ENCODE measurements at places on chromosomes 4 and X.
A peak's percentile ranks its signal among the peaks of the same experiment; 100 is the strongest.

GRCh38 chr4:75232546-75232945 lies 281.7 kb downstream of the RCHY1 start:
- DNase-seq, result no peak

- no peak for DNase-seq
These were observed 561 bp downstream of the IRAK1 start for GRCh38 chrX:154019061-154019621.

- peak; percentile 67 for DNase-seq
These were observed 19.5 kb downstream of the UTP14A start for GRCh38 chrX:129925305-129926092.

DNA sequence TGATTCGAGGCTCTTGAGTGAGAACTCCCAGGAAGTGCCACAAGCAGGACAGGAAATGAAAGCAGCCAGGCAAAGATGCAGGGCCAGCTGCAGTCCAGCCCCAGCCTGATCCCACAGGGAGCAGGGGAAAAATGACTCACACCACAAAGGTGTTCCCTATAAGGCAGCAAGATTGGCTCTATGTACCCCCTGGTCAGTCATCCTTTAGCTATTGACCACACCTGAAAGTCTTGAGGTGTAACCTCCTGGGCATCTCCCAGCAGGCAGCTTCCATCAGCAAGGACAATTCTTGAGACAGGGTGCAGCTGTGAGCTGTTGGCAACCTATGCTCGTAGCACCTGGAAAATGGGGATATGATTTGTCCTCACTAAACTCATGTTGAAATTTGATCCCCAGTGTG lies 27.9 kb upstream of the EXOC1L start:
- DNase-seq, result peak; percentile 11

DNA sequence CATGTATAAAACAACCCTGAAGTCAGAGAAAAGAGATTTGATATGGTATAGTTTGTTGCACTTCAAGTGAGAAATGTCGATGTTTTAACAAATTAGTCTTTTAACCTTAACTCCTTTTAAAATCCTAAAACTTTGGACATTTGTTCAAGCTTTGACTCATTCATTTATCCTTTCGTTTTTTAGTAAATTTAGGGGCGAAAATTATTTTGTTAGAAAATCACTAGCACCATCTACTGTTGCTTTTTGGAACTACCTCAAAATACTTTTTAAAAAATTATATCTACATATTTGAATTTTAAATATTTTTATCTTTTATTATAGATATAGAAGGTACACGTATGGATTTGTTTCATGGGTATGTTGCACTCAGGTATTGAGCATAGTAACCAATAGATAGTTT lies 165.1 kb upstream of the POF1B start:
- DNase-seq, result peak; percentile 1

DNA sequence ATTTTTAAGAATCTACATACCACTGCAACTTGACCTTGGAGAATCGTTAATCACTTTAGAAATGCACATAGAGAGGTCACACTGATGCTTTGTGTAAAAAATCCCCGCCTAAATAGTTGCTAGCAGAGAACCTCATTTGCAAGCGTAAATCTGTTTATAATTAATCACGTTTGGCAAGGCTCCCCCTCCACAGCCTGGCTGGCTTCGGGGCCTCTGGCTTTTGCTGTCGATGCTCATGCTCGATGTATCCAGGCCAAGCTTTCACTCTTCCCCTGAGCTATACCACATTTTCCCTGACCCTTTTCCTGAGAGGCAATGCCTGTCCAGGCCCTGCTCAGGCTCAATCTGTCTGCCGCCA lies 23.4 kb downstream of the CYTL1 start:
- DNase-seq, result peak; percentile 32

GRCh38 chrX:22634751-22635150 lies 362.0 kb downstream of the CBLL2 start:
- peak; percentile 44 for DNase-seq

GRCh38 chr4:13289391-13289790 lies 194.7 kb downstream of the RAB28 start:
- DNase-seq, result peak; percentile 68

DNA sequence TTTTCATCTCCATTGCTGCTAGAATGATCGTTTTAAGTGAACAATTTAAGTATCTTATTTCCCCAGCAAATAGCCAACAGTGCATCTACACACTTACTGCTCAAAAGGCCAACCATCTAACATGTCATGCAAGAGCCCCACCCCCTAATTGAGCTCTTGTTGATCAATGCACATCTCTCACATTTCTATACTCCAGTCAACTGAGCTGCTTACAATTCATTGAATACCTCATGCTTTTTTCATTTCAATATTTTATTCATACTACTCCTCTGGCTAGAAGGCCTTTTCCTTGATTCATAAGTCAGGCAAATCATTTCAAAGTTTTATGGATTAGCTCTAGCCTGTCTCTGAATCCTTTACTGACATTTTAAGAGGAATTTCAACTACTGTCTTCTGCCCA lies 79.0 kb upstream of the WDR17 start:
- DNase-seq, result no peak

DNA sequence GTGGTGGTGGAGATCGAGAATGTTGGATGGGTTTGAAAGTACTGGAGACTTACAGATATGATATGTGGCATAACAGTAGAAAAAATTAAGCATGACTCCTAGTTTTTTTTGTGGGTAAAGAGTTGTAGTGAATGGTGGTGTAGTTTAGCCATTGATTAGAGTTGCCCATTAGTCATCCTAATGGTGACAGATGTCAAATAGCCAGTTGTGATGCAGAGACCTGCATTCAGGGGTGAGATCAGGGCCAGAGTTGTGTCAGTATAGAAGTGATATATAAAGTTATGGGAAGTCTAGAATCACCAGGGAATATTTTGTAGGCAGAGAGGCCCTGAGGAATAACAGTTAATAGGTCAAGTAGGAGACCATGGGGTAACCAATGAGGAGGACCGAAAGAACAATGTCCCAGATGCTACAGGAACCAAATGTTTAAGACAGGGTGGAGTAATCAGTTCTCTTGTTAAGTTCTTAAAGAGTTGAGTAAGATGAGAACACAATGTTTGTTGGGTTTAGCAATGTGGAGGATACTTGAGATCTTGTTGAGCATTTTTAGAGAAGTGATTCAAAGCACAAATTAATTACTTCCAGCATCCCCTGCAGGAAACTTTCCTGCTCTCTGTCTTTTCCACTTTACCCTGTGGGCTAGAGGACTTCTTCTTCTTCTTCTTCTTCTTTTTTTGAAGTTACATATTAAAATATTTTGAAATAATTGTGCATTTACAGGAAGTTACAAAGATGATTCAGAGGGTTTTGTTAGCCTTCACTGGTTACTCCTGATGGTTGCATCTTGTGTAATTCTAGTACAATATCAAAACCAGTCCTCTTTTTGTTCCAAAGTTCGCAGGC lies 13.3 kb downstream of the SGMS2 start:
- DNase-seq, result peak; percentile 16

DNA sequence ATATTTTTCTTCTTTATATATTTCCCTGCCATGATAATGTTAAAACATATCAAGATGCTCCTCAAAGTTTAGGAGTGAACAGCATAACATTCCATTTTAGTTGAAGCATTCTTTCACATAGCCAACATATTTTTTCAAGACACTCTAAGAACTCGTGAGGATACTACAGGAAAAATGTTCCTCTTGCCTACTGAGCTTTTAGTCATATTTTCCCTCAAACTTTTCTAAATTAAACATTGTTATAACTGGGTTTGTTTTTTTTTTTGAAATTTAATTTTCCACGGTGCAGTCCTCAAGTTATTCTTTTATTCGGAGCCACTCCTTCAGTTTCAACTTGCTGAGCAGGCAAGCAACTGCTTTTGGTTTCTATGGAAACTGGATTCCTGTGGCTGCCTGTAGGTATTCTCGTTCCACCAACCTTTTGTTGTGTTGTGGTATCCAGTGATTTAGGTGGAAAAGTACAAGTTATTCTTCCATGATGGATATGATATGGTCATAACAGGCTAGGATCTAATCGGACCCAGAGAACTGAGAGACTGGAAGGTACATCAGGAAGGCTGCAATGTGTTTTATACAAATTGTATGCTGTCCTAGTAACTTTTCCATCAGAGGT lies 248.0 kb downstream of the TRIML1 start:
- DNase-seq, result peak; percentile 78

- no peak for DNase-seq
These were observed 128.4 kb downstream of the FHDC1 start for GRCh38 chr4:153064571-153064970.

- DNase-seq, result no peak
These were observed 6.7 kb downstream of the CCNA2 start for GRCh38 chr4:121817006-121817405.

GRCh38 chr4:55921093-55921492 lies 27.7 kb upstream of the CEP135 start:
- peak; percentile 15 for DNase-seq

- DNase-seq, result no peak
These were observed 12.8 kb downstream of the SLC6A14 start for GRCh38 chrX:116449156-116449555.

DNA sequence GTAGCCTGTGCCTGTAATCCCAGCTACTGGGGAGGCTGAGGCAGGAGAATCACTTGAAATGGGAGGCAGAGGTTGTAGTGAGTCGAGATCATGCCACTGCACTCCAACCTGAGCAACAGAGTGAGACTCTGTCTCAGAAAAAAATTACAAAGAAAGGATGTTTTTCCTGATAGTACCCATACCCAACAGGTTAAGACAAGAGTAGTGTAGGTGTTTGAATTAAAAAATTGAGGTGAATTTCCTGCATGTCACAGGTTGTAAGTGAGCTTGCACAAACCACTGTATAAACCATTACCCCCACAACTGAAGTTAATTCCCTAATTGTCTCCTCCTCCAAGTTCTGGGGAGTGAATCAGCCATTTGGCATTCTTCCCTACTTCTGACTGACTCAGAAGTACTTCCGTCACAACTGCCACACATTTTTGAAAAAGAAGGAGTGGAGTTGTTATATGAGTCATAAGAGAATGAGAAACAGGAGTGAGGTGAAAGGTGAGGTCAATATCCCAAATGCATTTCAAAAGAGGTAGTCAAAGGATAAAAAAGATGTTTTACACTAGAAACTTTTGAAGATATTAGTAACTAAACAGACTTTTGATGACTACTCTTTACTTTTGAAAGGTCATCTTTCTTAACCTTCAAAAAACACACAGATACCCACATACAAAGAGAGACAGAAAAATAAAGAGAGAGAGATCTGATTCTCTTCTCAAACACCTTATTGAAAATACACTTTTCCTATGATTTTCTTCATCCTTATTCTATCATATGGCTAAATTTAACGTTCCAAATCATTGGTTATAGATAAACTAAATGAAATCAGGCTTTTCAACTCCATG lies 134.5 kb downstream of the BTC start:
- peak; percentile 98 for DNase-seq

GRCh38 chr4:7647600-7648543 lies 213.1 kb upstream of the PSAPL1 start:
- DNase-seq, result peak; percentile 70

- DNase-seq, result no peak
These were observed 11.7 kb upstream of the TCEAL9 start for GRCh38 chrX:103344606-103345005.

- no peak for DNase-seq
These were observed 51.9 kb downstream of the EFHC2 start for GRCh38 chrX:44291468-44292092.

GRCh38 chr4:173242466-173243250 lies 74.0 kb downstream of the GALNT7 start:
- no peak for DNase-seq

Measured in fibroblast of upper back skin (primary cell).